ENCODE measurements at places on chromosomes 4 and X.
A peak's percentile ranks its signal among the peaks of the same experiment; 100 is the strongest.

- no peak for DNase-seq
Measured at GRCh38 chr4:76494243-76494642, 59.2 kb downstream of the SHROOM3 start.

- DNase-seq = no peak
Measured at GRCh38 chr4:3492741-3493719, 29.9 kb downstream of the DOK7 start.

DNA sequence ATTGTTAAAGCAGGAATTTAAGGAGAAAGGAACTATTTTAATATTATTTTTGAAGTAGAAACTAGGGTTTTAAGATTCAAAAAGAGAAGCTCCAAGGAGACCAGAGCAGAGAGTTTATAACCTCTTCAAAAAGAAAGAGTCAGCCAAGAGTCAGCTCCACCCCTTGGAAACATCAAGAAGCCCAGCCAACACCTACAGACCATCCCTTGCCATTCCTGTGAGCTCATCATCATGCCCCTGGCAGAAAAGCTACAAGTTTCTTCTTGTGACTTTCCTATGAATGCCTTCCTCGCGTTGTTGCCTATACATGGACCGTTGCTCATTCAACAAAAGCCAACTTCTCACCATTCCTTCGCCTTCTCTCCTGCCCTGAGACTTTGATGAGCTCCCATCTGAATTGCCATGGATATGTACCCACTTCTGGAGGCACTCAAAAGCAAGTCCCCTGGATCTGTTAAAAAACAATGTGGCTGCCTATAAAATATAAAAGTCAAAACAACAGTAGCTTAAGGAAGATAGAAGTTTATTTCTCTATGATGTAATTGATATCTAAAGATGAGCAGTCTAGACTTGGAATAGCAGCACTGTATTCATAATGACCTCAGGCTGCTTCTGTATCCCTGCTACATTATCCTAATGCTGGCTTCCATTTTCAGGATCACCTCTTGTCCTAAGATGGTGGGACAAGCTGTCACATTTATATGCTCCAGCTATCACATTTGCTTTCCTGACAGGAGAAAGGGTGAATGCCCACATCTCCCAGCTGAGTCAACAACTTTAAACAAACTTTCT lies 20.3 kb downstream of the PLRG1 start:
- no peak for DNase-seq

- DNase-seq = peak; percentile 9
Measured at GRCh38 chr4:7463566-7464258, 29.0 kb upstream of the PSAPL1 start.

DNA sequence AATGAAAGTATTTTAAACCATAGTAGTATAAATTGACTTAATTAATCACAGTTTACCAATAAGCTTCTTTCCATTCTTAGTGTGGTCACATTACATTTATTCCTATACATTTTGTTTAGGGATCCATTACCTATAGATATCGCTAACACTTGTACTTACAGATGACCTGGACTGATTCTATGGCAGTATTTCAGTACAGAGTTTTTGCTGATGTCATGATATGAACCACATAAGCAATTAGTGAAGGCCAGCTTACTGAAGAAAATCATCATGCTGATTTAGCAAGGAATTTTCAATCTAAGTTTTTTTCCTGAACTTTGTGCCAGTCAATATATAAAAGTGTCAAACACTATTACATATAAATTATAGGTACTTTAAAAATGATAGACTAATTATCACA lies 113.4 kb upstream of the HPGD start:
- no peak for DNase-seq

- no peak for DNase-seq
Measured at GRCh38 chr4:151430740-151431457, 21.9 kb downstream of the FHIP1A start.

GRCh38 chr4:17688011-17688441 lies 73.6 kb downstream of the MED28 start:
- no peak for DNase-seq

DNA sequence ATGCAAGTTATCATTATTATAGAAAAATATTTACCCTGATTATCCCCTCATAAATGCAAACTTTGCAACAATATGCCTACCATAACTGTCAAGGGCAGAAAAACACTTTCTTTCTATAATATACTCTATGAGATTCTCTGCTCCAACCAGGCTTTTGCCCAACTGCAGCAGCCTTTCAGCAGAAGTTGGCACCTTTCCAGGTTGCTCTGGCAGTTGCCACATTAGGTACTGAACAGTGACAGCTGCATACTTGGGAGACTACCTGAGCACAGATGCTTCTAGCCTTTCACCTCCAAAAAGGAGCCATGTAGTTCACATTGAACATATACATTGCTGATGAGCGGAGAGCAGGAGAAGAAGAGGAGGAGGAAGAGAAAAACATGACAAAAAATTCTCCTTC lies 69.5 kb upstream of the BRWD3 start:
- no peak for DNase-seq

DNA sequence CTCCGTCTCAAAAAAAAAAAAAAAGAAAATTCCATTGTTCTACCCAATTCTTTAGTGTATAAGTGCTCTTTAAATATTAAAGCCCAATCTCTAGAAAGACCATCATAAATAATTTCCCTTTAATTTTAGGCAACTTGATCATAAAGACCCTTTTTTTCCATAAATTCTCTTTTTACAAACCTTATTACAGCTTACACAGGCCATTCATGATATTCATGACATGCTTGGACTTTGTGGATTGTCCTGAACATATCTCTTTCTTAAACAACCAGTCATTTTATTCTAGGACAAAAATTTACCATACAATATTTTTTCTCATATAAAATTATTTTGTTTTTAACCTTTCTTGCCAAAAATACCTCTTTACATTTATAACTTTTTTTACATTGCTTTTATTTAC lies 30.5 kb downstream of the TLR8 start:
- DNase-seq = no peak

DNA sequence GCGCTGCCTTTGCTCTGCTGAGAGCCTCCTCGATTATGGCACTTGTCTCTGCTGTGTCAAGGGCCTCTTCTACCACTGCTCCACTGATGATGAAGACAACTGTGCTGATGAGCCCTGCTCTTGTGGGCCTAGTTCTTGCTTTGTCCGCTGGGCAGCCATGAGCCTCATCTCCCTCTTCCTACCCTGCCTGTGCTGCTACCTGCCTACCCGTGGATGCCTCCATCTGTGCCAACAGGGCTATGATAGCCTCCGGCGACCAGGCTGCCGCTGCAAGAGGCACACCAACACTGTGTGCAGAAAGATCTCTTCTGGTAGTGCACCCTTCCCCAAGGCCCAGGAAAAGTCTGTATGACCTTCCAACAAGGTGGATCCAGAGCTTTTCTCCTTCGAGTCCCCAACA lies 106.8 kb upstream of the VAMP7 start:
- no peak for DNase-seq

- DNase-seq = no peak
Measured at GRCh38 chrX:34848281-34848680, 94.3 kb upstream of the FAM47B start.

GRCh38 chr4:177308125-177308524 lies 1.5 kb upstream of the NEIL3 start:
- DNase-seq = no peak

- no peak for DNase-seq
Measured at GRCh38 chr4:67393699-67394281, 151.5 kb downstream of the CENPC start.

DNA sequence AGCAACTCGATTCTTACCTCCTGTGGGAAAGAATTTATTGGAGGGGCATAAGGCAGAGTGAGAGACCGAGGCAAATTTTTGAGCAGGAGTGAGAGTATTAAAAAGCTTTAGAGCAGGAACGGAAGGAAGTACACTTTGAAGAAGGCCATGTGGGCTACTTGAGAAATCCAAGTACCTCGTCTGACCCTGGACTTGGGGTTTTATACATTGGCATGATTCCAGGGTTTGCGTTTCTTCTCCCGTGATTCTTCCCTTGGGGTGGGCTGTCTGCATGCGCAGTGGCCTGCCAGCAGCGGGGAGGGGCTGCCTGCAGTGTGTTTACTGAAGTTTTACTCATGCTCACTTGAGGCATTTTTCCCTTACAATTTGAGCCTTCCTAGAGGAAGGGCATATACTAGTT lies 3.4 kb downstream of the GALNT7 start:
- no peak for DNase-seq

DNA sequence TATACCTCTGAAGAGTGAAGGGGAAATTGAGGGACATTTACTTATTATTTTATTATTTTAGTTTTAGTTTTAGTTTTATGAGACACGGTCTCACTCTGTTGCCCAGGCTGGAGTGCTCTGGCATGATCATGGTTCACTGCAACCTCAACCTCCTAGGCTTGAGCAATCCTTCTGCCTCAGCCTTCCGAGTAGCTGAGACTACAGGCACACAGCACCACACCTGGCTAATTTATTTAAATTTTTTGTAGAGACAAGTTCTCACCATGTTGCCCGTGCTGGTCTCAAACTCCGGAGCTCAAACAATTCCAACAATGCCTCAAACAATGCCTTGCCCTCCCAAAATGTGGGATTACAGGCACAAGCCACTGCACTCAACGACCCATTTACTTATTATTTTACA lies 68.4 kb upstream of the BMP2K start:
- DNase-seq = no peak

DNA sequence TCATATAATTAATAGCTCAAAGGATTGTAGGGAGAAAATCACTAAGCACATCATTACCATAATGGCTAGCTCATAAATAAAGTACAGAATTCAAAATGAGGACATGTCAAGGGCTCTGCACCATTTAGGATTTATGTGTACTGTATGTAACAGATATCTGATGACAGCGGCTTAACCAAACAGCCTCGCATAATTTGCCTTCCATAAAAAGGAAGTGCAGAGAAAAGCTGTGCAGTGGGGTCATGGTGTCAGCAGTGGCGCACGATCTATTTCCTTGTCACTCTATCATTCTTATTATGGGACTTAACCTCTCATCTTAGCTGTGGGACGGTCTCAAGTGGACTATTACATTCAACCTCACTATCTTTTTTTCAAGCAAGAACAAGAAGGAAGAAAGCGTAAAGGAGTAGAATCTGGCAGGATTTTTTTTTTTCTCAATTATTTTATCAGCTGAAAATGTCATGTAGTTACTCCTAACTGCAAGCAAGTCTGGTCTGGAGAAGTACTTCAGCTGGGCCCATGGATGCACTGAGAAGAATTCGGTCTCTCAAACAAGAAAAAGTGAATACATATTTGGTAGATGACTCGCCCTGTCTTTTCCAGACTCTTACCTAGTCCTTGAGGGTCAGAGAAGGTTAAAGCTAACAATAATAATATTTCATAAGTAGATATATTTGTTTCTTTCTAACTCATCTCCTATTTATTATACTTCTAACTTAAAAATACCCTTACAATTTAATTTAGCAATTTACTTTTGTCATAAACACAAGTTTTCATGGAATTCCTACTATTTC lies 94.6 kb downstream of the COX18 start:
- DNase-seq = no peak

- DNase-seq = no peak
Measured at GRCh38 chr4:22824091-22824490, 131.4 kb downstream of the GBA3 start.

DNA sequence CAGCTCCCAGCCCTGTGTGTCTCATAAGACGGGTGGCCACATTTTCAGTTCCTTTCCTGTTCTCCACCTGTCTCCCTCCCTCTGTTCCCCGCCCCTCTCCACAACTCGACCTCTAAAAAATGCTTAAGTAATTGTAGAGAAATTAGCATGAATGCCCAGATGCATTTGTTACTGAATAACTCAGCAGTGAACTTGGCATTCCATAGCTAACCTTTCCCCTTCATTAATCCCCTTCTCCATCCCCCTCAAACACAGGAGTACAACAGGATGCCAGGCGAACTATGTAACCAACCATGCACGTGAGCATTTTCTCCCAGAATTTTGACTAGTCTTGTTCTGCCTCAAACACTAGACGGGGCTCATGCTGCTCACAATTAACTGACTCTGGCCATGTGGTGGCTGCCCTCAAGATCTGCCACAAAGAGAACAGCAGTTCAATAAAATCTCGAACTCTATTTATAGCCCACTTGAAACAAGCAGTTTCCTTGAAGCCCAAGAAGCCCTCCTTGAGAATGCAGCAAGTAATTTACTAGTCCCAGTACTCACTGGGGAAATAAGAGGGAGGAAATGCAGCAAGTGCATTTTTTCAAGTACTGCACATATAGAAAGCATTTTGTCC lies 351.2 kb downstream of the ARHGAP24 start:
- peak; percentile 24 for DNase-seq

- no peak for DNase-seq
Measured at GRCh38 chrX:1914606-1915365, 299.9 kb downstream of the ASMT start.

- DNase-seq = peak; percentile 11
Measured at GRCh38 chrX:111181951-111182350, 86.0 kb downstream of the PAK3 start.

DNA sequence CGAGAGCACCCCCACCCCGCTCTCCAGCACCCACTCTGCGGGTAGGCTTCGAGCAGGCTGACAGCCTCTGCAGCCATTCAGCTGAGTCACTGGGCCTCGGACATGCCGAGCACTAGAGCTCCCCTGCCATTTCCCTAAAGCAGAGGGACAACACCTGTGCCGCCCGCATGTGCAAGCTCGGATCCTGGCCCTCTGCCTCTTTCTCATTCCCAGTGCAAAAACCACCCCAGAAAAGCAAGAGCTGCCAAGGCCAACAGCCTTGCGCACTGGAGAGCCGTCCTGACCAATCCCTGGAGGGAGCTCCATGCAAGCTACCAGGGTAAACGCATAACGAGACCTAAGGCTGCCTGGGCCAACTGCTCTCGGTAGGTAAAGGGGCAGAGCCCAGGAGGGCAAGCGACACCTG lies 5.3 kb downstream of the HCFC1 start:
- no peak for DNase-seq

- DNase-seq = no peak
Measured at GRCh38 chr4:154471526-154472331, 19.9 kb downstream of the DCHS2 start.

DNA sequence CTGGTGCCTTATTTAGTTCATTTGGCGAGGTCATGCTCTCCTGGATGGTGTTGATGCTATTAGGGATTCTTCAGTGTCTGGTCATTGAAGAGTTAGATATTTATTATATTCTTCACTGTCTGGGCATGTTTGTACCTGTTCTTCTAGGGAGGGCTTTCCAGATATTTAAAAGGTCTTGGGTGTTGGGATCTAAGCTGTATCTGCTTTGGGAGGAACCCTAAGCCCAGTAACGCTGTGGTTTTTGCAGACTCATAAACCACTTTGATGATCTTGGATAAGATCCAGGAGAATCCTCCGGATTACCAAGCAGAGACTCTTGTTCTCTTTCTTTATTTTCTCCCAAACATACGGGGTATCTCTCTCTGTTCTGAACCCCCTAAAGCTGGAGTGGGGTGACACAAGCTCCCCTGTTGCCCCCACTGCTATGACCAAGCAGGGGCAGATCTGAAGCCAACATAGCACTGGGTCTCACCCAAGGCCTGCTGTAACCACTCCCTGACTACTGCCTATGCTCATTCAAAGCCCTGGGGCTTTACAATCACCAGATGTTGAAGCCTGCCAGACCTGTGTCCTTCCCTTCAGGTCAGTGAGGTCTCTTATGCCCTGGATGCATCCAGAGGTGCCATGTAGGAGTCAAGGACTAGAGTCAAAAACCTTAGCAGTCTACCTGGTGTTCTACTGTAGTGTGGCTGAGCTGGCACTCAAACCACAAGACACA lies 187.6 kb downstream of the GUCY2F start:
- no peak for DNase-seq

GRCh38 chrX:49309401-49309981 lies 6.0 kb downstream of the GAGE10 start:
- DNase-seq = no peak

- no peak for DNase-seq
Measured at GRCh38 chr4:82247171-82247570, 126.6 kb downstream of the HNRNPD start.

All from glutamatergic neuron (in vitro differentiated cells).